NCI-H460 (cell line): ENCODE measurements at places on chromosomes 7 and 10.

GRCh38 chr7:30146127-30146612 is 11.4 kb downstream of the MTURN start:
- no peak for DNase-seq

- DNase-seq = no peak
Measured at GRCh38 chr10:21449288-21449966, 76.1 kb downstream of the SKIDA1 start.

DNA sequence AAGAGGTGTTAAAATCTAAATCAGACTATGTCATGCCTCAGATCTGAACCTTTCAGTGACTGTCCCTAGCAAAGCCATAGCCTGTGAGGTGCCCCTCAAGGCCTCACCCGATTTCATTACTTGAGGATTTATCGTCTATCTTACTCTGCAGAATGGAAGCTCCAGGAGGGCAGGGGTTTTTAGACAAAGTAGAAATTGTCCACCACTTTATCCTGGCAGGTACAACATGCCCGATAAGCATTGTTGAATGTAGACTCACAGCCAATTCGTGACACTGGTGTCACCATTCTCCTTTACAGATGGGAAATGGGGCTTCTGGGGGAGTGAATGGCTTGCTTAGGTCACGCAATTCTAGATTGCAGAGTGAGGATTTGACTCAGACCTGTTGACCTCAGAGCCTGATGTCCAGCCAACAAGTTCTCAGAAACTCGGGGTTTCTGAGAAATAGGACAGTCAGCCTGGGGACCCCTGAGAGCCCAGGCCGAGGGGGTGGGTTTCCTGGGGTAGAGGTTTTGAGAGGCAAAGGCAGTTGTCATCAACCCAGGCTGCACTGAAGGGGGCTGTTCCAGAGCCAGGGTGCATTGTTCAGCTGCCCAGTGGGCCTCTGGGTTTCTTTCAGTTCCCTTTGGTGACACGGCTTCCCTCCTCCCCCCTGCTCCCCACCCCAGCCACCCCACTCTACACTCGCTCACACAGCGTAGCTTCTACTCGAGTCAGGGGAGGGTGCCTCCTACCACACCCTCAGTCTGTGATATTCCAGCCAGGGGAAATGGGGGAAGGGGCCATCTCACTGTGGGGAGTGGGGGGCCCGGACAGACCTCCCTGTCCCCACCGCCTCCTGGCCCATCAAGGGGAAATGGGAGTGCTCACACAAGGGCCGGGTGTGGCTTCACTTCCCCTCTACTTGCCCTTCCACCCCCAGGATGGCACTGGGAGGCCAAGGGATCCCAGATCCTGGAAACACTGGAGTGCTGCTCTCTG is 3.1 kb upstream of the IRF5 start:
- DNase-seq = no peak

GRCh38 chr10:68251151-68251550 is 19.2 kb upstream of the ATOH7 start:
- DNase-seq = no peak

DNA sequence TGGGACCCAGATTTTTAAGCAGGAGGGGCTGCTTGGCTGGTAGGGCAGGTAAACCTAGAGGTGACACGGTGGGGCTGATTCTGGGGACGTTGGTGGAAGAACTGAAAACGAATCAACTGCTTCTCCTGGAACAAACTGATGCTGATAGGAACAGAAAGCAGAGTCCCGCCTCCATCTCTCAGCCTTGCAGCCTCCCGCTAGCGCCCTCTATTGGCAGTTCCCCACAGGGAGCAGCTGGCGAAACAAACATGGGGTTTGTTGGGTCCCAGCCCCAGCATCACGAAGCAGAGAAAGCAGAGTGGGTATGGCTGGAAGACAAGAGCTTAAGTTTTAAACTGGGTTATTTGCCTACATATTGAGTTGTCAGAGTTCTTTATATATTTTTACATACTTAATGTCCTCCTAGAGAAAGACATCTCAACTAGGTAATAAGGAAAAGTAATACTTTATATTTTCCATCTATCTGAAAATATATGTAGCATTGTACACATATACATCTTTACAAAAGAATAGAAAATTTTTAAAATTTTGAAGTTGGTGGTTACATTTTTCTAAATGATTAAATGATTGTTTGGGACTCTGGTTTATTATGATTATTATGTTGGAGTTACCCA is 42.3 kb upstream of the FOXI2 start:
- DNase-seq = peak; percentile 64

DNA sequence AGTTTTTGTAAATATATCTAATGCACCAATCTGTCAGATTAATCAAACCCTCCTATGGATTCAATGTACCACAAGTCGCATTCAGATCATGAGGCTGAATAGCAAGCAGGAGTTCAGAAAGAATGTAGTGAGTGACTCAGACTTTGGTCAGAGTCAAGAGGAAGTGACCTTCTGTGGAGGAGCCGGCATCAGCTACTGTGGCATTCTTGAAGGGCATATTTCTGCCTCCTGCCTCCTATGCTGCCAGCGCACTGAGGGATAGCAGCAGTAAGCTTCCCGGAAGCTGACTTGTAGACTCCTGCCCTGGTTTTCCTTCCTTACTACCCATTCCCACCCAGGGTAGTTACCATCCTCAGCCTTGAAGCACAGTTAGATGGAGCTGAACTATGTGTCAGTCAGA is 867.5 kb downstream of the NRG3 start:
- peak; percentile 1 for DNase-seq
